Inflammatory macrophage treated with lipopolysaccharide for 4 hours (primary cell): ENCODE measurements at places on chromosomes 4 and X.
A peak's percentile ranks its signal among the peaks of the same experiment; 100 is the strongest.

DNA sequence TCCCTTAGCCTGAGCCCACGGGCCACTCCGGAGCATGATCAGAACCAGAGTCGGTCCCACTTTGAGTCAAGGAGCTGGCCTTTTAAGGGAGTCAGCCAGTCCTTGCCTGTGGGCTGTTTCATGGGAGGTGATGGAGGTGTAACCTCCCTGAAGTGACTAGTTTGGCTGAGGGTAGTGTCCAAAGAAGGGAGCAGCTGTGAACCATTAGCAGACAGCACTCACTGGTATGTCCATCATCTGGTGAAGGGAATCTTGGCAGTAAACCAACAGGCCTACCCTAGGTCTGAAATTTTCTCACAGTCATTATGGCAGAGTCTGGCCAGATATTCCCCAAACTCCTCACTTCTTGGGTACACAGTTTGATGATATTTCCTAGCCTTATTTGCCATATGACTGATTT is 12.3 kb upstream of the REPS2 start:
- no peak for DNase-seq

DNA sequence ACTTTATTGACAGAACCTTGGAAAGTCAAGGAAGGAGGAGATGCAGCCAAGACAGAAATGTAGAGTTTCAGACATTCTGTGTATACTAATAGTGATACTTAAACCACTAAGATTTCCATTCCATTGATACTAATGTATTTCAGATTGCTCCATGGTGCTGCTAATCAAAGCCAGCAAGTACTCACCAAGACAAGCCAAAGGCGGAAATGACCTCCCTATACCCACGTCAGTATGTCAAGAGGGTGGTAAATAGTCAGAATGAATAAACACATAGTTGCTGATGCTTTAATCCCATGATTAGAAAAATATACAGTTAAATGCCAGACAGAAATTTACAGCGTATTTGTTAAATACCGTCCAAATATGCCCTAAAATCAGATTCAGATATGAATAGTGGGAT is 417.8 kb upstream of the INTU start:
- DNase-seq, result no peak

- no peak for DNase-seq
These were observed 36.0 kb downstream of the ARHGAP6 start for GRCh38 chrX:11629593-11630211.

DNA sequence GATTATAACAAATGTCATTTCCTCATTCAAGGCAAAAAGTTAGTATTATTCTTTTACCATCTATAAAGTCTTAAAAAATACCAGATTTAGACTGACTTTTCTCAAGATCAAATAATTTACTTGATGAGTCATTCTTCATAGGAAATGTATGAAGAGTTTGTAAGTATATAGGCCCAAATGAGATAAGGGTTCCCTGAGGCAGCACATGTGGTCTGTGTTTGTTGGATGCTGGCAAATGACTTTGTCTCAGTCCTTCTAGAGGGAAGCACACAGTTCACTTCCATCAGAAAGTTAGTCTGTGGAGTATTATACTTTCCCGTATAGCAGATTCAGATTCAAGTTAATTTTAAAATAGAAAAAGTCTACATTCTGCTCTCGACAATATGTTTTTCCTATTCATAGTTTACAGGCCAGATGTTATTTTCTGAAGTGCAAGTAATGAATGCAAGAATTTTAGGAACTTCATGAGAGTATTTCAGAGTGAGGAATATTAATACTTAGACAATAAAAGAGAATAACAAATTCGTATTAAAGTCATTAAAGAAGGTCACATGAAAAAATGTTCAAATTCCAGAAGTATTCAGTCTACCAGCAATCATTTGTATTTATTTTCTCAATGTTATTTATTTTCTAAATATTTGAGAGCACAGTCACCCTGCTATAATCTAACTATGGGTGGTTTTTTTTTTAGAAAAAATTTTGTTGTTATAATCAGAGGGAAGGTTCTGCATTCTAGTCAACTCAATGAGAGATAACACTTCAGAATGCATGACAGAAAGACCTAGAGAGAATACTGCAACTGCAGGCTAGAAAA is 601.8 kb upstream of the ZFP42 start:
- DNase-seq, result no peak

- no peak for DNase-seq
These were observed 27.8 kb upstream of the GALNTL6 start for GRCh38 chr4:171785388-171785787.

DNA sequence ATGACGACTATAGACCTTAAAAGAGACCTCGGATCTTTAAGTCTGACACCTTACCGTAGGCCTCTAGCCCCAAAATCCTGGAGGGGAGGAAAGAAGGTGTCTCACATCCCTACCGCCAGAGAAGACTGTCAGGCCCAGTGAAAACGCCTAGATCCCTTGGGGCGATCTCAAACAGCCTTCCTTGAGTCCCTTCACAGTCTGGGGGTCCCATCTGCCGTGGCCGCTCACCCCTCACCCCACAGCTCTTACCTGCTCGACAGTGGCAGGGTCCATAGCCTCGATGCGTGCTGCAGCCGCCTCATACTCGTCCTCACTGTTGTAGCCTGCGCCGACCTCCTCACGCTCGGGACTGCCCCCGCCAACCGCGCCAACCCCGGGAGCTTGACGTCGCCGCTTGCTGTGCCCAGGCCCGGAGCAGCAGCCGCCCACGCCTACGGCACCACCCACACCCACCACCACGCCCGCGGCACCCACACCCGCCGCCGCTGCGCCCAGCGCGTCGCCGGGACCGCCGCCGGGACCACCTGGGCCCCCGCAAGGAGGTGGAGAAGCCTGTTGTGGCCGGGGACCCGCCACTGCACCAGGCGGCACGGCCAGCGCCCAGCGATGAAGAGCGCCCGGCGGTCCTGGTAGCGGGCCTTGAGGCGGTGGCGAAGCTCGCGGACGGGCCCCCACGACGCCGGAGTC is 536 bp downstream of the OTUD5 start:
- DNase-seq, result peak; percentile 19

- no peak for DNase-seq
These were observed at the start of gene DIPK2B for GRCh38 chrX:45200741-45201234. TSS of gene DIPK2B (minus strand) at chrX:45200876. CDS start at chrX:45200826, 50 bp downstream.

DNA sequence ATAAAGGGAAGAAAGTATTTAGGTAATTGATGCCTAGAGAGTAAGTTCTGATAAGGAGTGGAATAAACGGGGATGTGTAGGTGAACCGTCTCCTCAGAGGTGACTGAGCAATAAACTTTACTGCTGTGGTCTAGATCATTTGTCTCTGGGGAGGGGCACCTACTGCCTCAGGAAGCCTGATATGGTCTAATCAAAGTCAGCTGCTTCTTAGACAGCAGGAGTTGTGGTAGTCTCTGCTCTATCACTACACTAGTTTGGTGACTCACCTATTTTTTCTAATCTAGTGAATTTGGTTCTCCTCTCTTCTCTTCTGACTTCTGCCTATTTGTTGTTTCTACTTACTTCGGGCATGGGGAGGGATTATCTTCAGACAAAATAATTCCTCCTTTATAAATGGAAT is 95.1 kb upstream of the STIM2 start:
- peak; percentile 19 for DNase-seq

GRCh38 chr4:183658362-183659028 is 490 bp downstream of the RWDD4 start:
- DNase-seq, result peak; percentile 25

- DNase-seq, result no peak
These were observed 47.3 kb downstream of the PDE5A start for GRCh38 chr4:119581190-119581873.

DNA sequence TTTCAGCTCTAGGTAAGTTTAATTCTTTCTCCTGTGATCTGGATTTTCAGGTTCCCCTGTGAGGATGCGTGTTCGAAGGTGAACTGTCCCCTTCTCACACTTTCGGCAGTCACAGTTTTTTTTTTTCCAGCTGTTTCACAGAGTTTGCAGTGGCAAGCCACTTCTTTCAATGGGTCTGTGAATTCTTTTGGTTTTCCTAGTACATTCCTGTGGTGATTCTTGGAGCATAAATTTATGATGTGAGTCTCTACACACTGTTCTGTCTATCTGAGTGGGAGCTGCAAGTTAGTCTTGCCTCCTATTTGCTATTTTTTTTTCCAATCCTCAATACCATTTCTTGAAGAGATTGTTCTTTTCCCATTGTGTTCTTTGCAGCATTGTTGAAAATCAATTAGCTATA is 595.5 kb downstream of the RAPGEF2 start:
- DNase-seq, result no peak

- no peak for DNase-seq
These were observed 295.4 kb downstream of the PACRGL start for GRCh38 chr4:20995610-20996009.

GRCh38 chr4:165602621-165603020 is 223.8 kb downstream of the CPE start:
- no peak for DNase-seq

DNA sequence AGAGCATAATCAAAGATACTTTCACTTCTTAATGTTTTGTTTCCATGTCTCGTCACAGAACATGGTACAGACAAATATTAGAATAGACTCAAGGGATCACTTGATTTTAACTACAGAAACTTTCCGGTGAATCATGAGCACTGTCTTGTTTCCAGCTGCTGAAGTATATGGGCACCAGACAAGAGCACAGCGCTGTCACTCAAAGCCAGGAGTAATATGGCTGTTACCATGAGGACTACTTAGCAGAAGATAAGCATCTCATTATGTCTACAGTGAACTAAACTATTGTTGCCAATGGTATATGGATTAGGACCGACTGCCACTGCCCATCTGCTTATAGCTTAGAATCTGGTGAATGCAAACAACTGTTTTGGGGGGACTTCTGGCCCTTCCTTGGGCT is 34.3 kb downstream of the MECP2 start:
- no peak for DNase-seq

DNA sequence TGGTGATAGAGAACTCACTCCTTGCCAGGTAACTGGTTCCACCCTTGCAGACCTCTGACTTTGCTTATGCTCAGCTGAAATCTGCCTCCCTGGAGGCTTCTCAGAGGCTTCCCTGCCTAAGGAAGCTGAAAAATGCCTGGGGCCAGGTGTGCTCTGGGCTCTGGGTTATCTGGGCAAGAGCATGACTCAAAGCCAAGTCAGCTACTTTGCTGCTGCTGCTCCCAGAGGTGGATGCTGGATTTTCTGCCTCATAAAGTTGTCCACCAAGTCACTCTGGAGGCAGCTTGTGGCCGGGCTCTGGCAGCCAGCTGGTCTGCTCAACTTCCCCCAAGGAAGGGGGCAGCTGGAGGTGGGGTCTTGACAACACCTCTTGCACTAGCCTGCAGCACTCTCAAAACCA is 132.7 kb downstream of the PJA1 start:
- no peak for DNase-seq

DNA sequence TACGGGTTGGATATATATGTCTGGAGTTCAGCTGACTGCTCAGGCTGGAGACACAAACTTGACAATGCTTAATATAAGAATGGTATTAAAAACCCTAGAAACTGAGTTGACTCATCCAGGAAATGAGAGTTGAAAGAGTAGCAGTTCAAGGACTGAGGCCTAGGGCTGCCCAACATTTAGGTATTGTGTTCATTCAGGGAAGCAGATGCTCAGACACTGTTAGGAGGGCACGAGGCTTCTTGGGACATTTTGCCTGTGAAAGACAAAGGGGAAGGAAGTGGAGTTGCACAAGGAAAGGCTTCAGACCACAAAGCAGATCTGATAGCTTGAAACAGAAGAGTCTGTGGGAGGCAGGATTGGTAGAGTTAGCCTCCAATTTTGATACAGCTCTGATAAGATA is 52.0 kb upstream of the HS3ST1 start:
- DNase-seq, result peak; percentile 97

GRCh38 chr4:88982757-88983156 is 74.2 kb downstream of the FAM13A start:
- no peak for DNase-seq

DNA sequence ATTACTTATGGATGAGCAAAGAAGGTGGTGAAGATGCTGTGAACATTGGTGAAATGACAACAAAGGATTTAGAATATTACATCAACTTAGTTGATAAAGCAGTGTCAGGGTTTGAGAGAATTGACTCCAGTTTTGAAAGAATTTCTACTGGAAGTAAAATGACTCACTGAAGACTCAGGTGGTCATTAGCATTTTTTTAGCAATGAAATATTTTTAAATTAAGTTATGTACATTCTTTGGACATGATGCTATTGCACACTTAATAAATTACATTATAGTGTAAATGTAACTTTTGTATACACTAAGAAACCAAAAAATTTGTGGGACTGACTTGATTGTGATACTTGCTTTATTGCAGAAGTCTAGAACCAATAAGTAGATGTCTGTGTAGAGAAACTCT is 56.9 kb downstream of the USO1 start:
- no peak for DNase-seq

DNA sequence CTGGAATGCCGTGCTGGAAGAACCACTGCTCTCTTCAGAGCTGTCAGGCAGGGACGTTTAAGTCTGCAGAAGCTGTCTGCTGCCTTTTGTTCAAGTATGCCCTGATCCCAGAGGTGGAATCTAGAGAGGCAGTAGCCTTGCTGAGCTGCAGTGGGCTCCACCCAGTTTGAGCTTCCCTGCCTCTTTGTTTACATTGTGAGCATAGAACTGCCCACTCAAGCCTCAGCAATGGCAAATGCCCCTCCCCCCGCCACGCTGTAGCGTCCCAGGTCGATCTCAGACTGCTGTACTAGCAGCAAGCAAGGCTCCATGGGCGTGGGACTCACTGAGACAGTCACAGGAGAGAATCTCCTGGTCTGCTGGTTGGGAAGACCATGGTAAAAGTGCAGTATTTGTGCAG is 34.8 kb upstream of the MUC7 start:
- no peak for DNase-seq

GRCh38 chr4:793941-794621 is 31.8 kb downstream of the CPLX1 start:
- DNase-seq, result no peak

- no peak for DNase-seq
These were observed 210.3 kb upstream of the EPHA5 start for GRCh38 chr4:65880594-65880993.

GRCh38 chr4:115850799-115851509 is 737.5 kb upstream of the NDST4 start:
- DNase-seq, result no peak

GRCh38 chr4:124974152-124974551 is 261.6 kb upstream of the ANKRD50 start:
- DNase-seq, result no peak

DNA sequence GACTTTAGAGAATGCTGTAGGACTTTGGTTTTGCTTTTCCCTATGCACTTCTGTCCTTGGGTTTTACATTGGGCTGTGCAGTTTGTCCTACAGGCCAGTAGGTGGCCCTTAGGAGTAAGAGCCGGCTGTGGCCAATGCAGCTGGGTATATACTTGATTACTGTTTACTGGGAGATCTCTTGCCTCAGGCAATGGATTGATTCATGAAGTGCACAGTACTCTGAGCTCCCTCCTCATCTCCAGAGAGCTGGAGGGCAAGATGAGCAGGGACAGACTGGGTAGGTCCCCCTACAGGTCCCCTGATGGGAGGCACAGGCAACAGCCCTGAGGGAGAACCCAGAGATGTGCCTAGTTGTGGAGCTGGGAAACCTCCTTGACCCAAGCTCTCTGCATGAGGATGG is 103.8 kb upstream of the QRFPR start:
- peak; percentile 51 for DNase-seq

GRCh38 chr4:176708771-176709311 is 83.9 kb downstream of the VEGFC start:
- DNase-seq, result no peak
